ENCODE measurements at places on chromosomes 2 and 18.

DNA sequence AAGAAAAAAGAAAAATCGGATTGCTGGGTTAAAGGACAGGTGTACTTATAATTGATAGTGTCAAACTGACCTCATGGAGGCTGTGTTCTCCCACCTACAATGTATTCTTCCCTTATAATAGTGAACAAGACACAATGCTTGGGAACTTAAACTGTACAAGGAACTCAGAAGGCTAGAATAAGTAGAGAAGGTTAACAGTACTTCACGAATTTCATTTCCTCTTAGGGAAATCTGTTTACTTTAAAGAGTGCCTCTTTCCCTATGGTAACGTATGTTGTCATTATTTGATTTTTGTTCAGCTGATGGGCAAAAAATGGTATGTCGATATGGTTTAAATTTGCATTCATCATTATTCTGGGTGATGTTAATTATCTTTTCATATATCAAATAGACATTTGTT, 9.2 kb upstream of the HK2 start:
- no peak for DNase-seq

DNA sequence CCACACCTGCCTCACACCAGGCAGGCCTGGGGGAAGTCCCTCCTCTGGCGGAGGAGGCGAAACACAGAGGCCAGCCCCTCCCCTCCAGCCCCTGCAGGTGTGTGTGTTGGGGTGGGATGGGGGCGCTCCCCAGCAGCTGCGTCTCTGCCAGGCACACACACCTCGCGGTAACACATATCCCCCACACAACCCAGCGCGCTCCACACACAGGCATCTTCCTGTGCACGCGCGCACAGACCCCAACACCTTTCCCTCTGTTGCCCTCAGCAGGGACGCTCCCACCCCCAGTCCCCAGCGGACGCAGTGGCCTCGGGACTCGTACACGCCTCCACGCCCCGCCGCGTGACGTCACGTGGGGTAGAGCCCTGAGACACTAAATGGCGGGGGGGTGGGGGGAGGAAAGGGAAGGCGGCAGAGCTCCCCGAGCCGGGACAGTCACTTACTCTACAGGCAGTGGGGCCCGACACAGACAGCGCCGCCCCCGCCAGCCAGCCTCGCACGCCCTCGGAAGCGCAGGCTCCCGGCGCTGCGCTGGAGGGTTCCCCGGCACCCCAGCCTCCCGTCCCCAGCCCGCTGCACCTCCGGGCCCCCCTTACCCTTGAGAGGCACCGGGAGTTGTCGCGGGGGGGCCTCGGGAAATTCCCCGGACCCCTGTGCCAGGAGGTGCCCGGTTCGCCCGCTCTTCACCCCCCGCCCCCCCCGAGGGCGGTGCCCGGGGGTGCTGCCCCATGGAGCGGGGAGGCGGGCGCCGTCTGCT, at the start of gene WNT10A:
TSS of gene WNT10A (plus strand) at position 751 of the 757 bp plus-strand sequence. CDS start 144 bp downstream, outside the sequence.
- peak; percentile 93 for DNase-seq

- no peak for DNase-seq
Measured at GRCh38 chr2:229126066-229126465, 145.0 kb downstream of the PID1 start.

DNA sequence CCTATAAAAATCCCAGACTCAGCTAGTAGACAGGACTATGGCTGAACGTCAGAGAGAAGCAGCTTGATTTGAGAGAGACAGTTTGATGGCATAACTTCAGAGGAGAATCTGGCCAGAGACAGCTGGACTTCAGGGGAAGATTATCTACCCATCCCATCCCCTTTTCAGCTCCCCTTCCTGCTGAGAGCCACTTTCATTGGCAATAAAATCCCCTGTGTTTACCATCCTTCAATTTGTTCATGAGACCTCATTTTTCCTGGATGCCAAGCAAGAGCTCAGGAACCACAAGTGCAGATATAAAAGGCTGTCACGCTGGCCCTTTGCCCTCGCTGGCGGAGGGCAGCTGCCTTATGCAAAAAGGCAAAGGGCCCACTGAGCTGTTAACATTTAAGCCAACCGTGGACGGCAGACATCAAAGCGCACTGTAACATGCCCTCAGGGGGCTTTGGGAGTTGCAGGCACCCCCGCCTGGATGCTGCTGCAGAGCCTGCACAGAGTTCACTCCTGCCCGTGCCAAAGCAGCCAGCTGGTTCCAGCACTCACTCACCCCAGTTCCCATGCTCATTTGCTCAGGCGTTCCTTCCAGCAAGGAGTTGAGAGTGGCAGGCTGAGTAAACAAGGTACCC, 164.3 kb upstream of the PGAP1 start:
- DNase-seq: no peak

GRCh38 chr2:27282892-27283291, 663 bp downstream of the TRIM54 start:
- no peak for DNase-seq

Measured in GM20000 (cell line).